Umbilical cord (tissue), 2 donors: ENCODE measurements at places on chromosomes 16 and 17. TPM values are rescaled to one million over a fixed set of nuclear protein-coding genes. Genes with fewer than 3 reads are reported as not detected.

- DNase-seq, result peak; percentile 48
These were observed 1.8 kb upstream of the GINS2 start for GRCh38 chr16:85690469-85691064.

DNA sequence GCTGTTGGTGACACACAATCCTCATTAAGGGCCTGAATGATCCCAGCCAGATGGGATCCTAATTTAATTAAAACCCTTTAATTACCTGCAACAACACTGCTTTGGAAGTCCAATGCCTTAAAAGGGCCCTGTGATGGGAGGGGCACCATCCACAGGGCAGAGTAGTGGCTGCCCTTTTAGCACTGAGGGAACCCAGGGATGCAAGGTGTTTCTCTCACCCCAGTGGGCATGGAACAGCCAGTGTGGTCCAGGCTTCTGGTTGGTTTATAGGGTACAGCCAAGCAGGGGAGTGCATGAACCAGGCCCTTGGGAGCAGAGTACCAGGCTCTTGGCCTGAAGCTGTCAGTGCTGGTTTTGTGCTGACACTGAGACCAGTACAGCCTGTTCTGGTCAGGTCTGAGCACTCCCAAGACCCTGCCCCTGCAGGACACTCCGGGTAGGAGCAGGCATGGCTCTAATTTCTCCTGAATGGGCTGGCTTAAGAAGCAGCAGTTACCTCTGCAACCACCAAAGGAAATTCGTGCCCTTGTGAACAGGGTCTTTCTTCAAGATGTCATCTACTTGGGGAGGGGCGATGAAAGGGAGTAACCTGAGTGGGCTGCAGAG, 9.9 kb downstream of the NXPH3 start:
- no peak for DNase-seq

CEP295NL gene
- 3.9 TPM for total RNA-seq

ZNF205 gene
- total RNA-seq, result 8.9 TPM

- no peak for DNase-seq
These were observed 17.6 kb downstream of the SRCIN1 start for GRCh38 chr17:38587947-38588787.

- DNase-seq, result peak; percentile 15
These were observed 199.8 kb downstream of the CYB561 start for GRCh38 chr17:63246344-63246743.

DNA sequence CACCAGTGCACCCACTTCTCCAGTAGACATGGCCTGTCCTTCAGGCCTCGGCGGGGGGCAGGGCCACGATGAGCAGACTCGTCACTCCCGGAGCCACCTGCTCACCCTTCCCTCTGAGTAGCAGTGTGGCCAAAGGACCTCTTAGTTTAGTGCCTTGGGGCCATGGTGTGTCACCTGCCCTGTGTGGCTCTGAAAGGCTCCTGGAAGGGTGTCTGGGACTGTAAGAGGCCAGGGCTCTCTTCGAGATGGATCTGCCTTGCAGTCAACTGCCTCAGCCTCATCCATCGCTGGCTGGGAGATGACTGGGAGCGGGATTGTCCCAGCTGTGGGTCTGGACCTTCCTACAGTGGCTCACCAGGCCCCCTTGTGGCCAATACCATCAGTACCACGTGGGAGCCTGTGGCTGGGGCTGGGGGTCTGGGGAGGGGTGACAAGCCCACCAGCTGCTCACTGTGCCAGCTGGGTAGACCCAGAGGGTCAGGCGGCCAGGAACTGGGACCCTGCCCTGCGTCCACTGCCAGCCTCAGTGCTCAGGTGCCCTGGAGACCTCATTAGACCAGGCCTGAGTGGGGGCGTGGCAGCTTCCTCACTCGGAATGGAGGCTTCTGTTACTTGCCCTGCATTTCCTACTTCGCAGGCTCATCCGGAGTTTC, 133.4 kb downstream of the OR1D5 start:
- DNase-seq, result no peak

DBF4B gene
- total RNA-seq, result 5.1 TPM

DNA sequence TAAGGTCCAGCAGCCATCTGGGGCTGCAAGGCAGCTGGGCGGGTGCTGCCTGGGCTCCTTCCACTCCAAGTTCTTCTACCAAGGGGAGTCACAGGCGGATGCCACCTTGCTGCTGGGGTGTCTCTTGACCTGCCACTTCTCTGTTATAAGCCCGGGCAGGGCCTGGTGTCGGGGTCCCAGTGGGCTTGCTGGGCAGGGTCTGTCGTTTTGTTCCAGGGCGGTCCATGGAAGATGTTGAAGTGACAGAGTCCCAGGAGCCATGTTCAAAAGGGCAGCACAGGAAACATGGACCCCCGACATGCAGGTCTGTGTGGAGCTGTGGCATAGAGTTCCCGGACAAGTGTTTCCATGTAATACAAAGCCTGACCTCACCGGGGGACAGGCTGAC, 91.1 kb downstream of the TNFRSF13B start:
- DNase-seq, result no peak

GRCh38 chr17:10772425-10773380, 31.2 kb downstream of the TMEM238L start:
- DNase-seq, result peak; percentile 86

- DNase-seq, result peak; percentile 49
These were observed 24.8 kb downstream of the ZFPM1 start for GRCh38 chr16:88477631-88478519.

DNA sequence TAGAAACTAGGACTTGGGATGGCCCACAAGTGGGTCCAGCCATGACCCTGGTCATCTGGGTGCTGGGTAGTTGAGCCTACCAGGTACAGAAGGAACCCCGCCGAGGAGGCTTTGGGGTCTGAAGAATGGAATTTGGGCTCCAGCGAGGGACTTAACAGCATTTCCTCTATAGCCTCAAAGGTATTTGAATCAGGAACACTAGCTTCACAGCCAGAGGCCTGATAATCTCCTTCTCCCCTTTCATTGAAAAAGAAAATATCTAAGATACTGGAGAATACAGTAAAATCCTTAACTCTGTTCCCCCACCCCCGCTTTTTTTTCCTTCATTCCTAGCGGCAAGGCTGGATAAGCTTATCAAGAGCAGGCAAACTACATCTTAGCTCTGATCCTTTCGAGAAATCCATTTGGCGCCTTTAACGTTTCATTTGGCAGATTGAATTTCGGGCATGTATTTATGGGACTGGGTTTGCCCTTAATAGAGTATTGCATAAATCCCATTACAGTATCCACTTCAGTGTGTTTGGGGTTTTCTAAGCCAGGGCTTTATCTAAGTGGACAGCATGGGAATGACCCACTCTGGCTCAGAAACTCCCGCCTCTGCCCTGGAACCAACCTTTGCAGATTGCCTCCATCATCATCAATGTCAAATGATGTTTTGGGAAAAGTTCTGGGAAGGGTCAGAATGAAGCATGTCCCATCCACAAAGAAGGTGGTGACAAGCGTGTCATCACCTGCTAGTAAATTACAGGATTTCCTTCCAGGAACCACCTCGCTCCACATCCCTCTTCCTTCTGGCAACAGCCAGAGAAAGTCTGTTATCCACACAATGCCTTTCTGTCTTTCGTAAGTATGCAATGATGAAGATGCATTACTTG, 36.9 kb downstream of the XYLT1 start:
- DNase-seq, result peak; percentile 95

C16orf92 gene
- total RNA-seq, result 8.9 TPM

- DNase-seq, result no peak
These were observed 240.3 kb upstream of the TBX2 start for GRCh38 chr17:61159221-61159814.

ZACN gene
- total RNA-seq, result 1.7 TPM

FTSJ3 gene
- 45.5 TPM for total RNA-seq

MAZ gene
- 103 TPM for total RNA-seq

DNA sequence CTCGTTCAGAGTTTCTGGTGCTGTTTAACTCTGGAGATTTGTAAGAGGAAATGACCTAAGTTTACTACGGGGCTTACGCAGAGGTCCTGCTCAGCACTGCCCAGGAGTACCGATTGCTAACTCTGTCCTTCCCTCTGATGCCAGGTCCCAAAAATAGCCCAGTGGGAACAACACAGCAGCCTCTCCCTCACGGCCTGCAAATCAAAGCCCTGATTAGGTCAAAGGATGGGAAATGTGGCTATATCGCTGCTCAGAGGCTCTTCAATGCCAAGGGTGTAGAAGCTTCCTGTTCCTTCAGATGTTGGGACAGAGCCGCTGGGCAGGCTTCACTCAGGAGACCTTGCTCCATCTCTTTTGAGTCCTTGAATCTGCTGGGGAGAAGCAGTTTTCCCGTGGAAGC, 174.2 kb upstream of the KCNJ16 start:
- no peak for DNase-seq

NLK gene
- total RNA-seq, result 20.9 TPM

DNA sequence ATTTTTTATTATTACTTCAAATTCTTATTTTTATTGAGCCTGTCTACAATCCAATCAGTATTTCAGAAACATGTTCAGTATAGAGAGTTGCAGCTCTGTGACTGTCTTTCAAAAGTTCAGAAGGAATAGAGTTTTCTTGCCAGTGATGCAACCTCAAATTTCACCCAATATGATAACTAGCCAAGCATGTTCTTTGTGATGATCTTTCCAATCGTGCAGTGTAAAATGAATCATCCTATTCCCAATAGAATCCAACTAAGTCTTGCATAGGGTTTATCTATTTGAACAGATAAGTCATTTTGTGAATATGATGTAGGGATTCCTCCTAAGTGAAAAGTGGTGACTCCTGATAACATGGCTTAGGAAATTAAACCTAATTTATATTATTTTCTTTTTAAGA, 937.8 kb downstream of the KCNJ2 start:
- no peak for DNase-seq

DNA sequence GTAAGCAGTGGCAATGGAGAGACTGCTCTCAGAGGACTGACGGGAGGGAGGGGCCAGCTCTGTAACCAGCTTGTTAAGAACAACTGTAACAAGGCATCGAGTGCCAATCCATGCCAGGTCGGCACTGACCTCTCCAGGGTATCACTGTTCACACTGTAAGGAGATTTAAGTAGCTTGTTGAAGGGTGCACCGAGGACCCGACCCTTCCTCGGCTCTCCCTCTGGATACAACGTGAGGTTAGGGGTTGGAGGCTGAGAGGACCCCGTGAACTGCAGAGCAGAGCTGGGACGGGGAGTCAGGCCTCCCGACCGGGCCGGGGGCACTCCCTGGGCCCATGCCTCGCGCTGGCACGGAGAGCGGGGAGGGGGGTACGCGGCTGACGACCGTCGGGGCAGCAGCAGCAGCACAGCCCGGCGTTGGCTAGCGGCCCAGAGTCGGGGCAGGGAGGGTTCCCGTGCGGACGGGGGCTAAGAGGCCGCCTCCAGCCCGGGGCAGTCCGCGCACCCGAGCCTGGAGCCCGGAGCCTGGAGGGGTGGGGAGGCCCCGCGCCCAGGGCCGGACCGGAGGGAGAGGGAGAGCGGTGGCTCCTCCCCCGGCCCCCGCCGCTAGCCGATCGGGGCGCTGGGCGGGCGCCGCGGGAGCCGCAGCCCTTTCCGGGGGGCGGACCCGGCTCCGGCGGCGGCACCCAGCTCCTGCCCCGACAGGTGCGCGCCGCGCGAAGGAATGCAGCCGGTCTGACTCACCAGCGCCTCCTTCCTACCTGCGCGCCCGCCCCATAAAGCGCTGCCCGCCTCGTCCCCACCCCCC, at the start of gene ITGB4:
Gene ITGB4 (plus strand): TSS at position 804 of the 807 bp plus-strand sequence. CDS start 3,245 bp downstream, outside the sequence.
- peak; percentile 68 for DNase-seq

- DNase-seq, result peak; percentile 37
These were observed 1.8 kb upstream of the HELZ start for GRCh38 chr17:67246653-67247415.

- peak; percentile 10 for DNase-seq
These were observed 132.6 kb upstream of the NOL11 start for GRCh38 chr17:67585077-67585602.

DNA sequence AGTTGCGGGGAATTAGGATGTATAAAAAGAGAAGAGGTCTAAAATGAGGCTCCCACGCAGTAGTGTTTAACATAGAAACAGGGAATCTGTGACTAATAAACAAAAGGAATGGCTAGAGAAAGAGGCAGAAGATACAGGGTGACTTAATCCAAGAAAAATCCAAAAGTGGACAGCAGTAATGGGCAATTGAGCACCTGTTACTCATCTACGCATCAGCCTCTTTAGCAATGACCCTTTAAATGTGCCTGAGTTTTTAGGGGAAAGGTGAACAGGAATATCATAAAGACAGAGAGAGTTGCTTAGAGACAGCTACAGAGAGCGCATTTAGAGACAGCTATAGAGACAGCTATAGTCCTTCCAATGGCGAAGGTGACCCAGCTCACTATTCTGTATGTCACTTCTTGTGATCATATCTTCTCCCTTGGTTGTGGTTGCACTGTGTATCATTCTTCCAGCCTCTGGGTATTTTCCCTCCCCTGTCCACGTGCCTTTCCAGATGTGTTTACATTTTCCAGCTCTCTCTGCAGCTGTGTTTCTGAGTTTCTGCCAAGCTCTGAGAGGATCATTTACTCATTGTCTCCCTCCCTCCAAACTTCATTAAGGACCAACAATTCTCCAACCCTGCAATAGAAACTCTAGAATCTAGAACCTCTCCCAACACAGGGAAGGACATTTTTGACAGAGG, 61.5 kb downstream of the MYOCD start:
- DNase-seq, result peak; percentile 59

PIK3R6 gene
- 0.48 TPM for total RNA-seq

CASKIN1 gene
- total RNA-seq, result not detected

VPS35 gene
- 53.9 TPM for total RNA-seq

IRX6 gene
- total RNA-seq, result not detected

- DNase-seq, result peak; percentile 67
These were observed 7.7 kb downstream of the CCL3L1 start for GRCh38 chr17:36188891-36189306.

DNA sequence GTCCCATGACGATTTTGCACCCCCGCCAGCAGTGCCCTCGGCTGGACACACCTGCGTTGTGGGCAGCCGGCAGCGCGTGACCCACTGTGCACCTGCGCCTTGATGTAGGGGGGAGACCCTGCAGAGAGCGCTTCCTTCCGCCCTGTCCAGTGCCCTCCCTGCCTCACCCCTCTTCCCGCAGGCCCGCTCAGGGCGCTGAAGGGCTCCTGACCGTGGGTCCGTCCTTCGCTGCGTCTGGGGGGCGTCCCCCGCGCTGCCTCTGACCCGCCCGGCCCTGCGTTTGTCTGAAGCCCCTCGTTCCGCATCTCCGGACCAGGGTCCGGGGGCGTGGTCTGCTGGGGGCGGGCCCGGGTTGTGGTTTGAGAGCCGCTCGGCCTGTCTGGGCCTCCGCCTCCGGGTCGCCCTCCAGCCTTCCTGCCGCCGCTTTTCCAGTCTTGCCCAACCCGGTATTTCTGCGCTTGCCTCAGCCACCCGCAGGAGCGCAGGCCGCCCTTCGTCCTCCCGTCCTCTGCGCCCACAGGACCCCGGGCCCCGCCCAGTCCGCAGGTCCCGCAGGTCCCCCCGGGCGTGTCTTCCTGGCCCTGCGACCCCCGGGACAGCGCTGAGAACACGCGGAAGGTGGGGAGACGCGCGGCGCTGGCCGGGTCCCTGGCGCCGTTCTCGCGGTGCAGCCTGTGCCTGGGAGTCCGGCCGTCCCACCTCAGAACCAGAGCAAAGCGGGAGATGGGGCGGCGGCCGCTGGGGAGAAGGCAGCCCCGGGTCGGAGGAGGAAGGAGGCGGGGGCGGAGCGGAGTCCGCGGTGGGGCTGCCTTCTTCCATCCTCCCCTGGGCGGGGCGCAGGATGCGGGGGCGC, 4.0 kb upstream of the IL17C start:
- peak; percentile 54 for DNase-seq

STH gene
- total RNA-seq, result not detected
